GM04503 (cell line): ENCODE measurements at places on chromosomes 11 and 22.

DNA sequence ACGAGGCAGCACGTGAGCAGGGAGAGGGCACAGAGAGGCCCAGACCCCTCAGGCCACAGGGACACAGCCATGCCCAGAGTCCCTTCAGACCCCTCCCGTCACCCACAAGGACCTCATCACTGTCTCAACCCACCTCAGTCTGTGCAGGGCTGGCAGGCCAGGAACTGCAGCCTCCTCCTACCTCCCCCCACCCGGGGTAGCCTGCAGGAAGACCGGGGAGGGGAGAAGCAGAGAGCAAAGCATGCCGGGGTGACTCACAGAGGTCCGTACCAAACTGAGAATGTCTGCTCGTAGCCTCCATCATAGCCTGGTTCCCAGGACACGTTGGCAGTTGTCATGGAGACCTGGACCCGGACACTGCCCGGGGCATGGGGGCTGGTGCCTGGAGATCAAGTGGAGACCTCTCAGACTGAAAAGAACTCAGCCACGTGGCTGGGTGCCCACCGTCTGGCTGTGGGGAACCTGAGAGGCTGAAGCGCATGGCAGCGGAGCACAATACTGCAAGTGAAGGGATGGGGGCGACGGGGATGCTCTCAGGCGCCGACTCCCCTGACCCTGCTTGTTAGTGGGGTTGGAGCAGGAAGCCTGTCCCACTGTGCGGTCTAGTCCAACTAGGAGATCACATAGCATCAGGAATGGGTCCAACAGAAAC is 27.2 kb downstream of the IGSF9B start:
- DNase-seq = no peak

- no peak for DNase-seq
Observed at GRCh38 chr11:85960678-85961077, 105.5 kb downstream of the CCDC83 start.

GRCh38 chr22:48394787-48395186 is 1432.9 kb downstream of the BRD1 start:
- DNase-seq = no peak

GRCh38 chr11:71420455-71421241 is 27.5 kb downstream of the DHCR7 start:
- no peak for DNase-seq

- DNase-seq = no peak
Observed at GRCh38 chr11:18567081-18567480, 21.5 kb downstream of the UEVLD start.
